ENCODE measurements at places on chromosomes 3 and 15. TPM values are rescaled to one million over a fixed set of nuclear protein-coding genes. Genes with fewer than 3 reads are reported as not detected.

DNA sequence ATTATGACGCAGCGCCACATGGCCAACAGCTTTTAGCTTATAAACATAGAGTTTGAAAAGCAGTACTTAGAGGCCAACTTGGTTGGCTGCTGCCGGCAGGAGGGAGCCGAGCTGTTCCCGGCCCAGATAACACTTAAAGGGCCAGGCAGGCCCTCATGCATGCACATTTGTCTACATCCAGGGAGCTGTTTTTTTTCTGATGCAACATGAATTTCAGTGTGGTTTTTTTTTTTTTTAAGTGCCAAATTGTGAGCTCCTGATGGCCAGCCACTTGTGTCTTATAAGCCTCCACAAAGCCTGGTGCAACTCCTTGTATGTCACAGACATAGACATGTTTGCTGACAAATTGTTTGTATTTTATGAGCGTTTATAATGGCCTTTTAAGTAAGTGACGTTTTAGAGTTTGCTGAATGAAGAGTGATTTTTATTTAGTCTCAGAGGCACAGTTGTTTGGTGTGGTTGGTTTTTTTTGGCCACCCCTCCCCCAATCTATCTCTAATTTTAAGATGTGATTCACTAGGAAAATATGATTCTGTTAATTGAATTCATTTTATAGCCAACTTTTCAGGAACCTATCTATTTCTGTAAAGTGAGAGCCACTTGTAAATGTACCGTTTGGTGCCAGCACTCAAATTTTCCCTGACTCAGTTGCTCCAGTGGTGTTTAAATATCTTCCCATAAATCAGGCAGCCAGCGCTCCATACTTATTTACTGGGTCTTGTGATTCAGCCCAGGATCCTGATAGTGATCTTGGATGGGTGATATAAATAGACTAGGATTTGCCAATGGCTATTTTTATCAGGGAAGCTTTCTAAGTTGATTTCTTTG is 134.3 kb downstream of the VGLL4 start:
- peak; percentile 96 for DNase-seq

The GOLGA8S gene
- under 0.01 TPM for total RNA-seq

GRCh38 chr3:186060222-186060621 is 48.7 kb downstream of the ETV5 start:
- DNase-seq: no peak

DNA sequence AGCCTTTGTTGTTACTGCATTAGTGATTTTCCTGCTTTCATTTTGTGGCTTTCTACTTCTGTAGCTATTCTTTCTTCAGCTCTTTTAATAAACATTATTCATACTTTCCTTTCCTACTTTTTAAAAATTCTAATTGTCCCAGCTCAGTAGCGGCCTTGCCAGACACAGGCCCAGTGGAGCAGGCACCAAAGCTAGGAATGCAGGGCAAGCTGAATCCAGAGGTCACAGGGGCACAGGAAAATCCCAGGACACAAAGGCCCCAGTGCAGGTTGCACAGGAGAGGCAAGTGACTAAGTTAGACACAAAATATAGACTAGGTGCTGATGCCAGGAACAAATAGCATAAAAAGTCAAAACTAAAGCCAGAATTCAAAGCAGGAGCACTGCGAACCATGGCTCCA is 49.0 kb upstream of the CCDC80 start:
- DNase-seq: no peak

DNA sequence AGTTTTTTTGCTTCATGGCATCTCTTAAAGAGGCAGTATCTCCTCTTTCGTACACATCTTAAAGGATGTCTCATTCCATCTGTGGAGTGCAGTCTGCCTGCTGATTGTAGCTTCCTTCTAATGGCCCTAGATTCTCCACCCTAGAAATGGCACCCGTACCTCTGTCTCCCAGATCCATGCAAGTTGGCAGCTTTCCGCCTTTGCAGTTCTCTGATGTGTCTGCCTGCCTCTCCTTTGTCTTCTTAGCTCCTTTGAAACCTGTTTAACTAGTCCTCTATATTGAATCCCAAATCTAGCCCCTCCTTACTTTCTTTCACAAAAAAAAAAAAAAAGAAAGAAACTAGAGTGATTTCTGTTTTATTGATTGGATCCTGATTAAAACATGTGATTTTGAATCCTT is 1025.0 kb downstream of the ZPLD1 start:
- DNase-seq: no peak

GRCh38 chr15:52698514-52698913 is 19.3 kb upstream of the ATOSA start:
- peak; percentile 12 for DNase-seq
